A549 (cell line): ENCODE measurements at places on chromosomes 2 and 18. TPM values are rescaled to one million over a fixed set of nuclear protein-coding genes. Genes with fewer than 3 reads are reported as not detected.

DNA sequence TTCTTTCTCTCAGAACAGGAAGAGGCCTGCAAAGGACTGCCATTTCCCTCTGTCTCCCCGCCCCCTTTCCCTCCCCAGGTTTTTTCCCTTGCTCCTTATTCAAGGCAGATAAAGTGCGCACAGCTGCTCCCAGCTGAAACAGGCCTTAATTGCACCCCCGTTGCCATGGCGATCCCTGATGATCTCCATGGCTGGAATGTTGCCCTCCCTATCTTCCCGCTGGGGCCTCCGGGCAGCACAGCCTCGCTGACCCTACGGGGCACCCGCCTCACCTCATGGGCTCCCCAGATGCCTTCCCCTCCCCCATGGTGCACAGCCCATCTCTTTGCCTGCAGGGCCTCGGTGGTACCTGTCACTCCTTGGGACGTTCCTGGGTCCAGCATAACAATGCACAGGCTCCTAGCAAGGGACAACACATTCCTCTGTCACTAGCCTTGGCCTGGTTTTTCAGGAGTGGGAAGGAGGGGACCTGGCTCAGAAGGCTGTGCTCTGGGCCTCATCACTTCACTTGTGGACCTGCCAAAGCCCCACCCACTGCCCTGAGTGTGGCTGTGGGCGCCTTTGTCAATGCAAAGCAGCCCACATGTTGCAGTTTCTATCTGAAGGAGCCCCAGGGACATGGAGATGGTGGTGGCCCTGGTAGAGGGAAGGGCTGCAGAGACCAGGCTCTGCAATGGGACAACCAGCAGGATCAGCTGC lies 115.0 kb downstream of the CELF4 start:
- no peak for DNase-seq

- DNase-seq: no peak
Observed at GRCh38 chr18:7846335-7846734, 279.2 kb downstream of the PTPRM start.

- peak; percentile 15 for DNase-seq
Observed at GRCh38 chr2:238320648-238321281, 447 bp downstream of the TRAF3IP1 start.

GRCh38 chr18:67932271-67932670 lies 415.8 kb upstream of the DSEL start:
- DNase-seq: no peak

DNA sequence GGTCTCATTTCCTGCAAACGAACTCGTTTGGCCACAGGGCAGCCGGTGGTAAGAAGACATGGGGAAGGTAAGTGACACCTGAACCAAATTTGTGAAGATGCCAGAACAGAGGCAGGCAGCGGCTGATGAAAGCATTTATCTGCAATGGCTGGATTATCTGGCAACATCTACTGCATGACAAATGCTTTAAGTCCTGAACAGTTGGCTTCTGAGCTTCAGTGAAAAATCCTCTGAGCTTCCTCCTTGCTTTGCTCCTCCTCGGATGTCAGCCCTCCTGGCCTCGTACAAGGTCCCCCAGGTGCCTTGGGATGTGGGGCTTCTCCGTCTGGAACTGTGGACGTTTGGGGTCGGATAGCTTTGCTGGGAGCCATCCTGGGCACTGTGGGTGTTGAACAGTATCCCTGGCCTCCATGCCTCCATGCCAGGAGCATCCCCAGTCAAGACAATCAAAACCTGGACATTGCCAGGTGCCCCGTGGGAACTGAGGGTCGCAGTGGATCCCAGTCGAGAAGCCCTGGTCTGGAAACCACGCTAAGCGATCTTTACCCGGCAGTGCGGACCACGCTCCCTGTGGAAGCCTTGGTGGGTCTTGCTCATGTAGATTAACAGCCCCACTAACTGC lies 49.3 kb downstream of the KCNG2 start:
- DNase-seq: no peak

DNA sequence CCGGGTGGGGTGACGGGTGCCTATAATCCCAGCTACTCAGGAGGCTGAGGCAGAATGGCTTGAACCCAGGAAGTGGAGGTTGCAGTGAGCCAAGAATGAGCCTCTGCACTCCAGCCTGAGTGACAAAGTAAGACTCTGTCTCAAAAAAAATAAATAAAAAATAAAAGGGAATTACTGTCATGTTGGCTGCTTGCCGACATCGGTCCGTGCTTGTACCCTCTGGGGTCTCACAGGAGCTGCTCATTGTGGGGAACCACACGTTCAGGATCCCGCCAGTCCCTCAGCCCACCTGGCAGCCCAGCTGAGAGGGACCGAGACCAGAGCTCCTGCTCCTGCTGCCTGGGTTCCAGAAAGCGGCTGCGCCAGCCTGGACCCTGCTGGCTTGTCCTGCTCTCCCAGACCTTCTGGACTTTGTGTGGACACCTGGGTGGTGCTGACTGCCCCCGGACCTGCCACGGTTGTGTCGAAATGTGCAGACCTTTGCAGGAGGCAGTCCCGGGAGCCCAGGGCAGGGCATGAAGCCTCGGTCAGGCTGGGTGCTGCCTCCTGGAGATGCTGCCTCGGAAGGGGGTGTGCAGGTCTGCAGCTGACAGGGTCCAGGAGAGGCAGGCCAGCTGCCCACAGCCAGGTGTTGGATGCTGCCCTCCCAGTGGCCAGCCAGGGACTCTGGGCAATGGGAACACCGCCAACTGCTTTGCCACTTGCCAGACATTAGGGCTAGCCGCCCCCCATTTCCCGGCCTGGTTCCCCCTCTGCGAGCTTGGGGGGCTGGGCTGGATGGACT lies 16.4 kb downstream of the KLF11 start:
- no peak for DNase-seq

Gene ZBTB7C
- 0.04 to 0.24 TPM (median 0.10 TPM) in 3 replicates for polyA plus RNA-seq

Gene RAB27B
- polyA plus RNA-seq: 11.7 to 13.2 TPM (median 12.2 TPM) in 3 replicates
